ACHN (cell line): ENCODE measurements at places on chromosomes 1 and 21.

DNA sequence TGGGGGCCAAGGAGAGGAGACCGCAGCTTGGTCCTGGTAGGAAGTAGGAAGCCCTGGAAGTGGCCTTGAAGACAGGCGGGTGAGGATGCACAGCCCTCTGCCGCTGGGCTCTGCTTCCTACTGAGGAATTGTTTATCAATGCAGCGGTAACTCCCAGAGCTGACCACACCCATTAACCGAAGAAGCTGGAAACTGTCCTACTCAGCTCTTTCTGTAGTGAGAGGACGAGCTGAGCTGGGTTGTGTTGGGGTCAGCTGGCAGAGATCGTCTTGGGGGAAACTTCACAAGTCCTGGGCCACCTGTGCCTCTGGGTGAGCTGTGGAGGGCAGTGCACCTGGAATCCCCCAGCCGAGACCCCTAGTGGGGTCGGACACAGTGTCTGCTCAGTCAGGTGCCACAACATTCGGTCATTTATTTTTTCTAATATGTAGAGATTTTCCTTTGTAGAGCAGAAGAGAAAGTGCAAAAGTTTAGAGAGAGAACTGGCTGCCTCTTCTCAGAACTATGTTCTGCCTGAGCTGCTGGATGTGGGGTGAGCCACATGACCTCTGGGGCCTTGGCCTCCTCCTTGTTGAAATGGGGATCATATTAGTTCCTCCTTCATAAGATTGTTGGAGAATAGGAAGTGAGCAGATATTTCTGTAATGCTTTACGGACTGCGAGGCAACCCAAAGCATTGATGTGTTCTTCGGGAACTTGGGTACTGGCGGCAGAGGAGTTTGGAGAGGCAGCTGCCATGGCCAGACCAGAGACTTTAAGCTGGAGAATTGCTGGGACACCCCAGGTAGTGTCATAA lies 3.6 kb downstream of the NECAP2 start:
- DNase-seq = no peak

DNA sequence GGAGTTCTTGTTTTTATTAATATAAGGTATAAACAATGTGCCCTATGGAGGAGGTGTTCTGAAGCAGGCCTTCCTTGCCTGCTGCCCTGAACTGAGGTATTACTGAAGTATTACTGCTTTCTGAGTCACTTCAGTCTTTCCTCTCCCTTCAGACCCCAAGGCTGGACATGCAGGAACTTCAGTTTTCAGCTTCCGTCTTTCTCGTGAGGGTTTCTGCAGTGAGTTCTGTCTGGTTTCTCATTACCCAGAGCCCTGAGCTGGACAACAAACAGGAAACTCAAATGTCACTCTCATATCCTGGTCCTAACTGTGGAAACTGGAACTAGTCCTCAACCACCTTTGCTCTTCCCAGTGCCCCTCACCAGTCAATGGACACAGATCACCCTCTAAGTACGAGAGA lies 46.8 kb downstream of the ELAVL4 start:
- no peak for DNase-seq

DNA sequence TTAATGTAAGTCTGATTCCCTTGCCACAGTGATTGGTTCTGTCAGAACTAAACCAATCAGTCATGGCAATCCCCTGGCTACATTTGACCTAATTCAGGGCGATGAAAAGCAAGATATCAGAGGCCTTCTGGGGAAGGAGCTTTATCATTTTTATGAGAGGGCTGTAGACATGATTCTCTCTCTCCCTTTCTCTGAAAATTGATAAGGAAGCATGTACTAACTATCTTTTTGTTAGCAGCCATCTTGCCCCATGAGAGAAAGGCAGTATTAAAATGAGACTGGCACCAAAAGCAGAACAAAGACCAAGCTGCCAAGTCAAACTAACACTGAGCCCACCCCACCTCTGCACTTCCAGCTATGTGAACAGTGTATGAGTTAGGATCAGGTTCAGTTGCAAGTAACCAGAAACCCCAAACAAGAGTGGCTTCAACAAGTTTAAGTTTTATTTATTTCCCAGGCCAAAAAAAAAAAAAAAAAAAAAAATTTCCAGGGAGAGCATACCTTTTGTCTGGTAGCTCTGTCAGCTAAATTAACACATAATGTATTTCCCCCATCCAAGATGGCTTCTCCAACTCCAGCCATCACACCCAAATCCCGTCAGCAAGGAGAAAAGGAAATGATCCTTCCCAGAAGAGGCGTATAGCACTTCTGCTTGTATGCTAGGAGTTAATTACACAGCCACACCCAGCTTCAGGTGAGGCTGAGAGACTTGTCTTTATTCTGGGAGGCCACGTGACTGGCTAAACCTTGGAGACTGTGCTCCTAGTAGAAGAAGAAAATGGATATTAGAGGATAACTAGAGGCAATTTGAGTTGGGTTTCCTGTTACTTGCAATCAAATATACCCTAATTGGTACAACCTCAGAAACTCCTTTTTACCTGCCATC lies 105.8 kb upstream of the RALGPS2 start:
- no peak for DNase-seq

DNA sequence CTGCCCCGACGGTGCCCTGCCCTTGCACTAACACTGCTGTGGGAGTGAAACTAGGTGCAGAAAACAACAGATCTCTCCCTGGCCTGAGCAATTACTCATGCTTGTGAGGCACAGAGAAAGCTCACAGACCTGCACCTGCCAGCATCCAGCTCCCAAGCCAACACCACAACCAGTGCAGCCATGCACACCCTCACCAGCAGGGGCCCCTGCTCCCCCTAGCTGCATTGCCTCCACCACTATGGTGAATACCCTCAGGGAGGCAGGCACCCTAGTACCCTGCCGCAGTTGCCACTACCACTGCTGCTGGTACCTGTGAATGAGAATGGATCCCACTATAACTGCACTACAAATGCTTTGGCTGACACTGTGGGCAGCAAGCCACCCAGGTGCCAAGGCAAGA lies 7.1 kb upstream of the DIRAS3 start:
- no peak for DNase-seq

GRCh38 chr21:42108554-42109340 lies 37.6 kb downstream of the UMODL1 start:
- DNase-seq = no peak

- DNase-seq = no peak
Observed at GRCh38 chr1:204878621-204879234, 8.1 kb downstream of the NFASC start.

DNA sequence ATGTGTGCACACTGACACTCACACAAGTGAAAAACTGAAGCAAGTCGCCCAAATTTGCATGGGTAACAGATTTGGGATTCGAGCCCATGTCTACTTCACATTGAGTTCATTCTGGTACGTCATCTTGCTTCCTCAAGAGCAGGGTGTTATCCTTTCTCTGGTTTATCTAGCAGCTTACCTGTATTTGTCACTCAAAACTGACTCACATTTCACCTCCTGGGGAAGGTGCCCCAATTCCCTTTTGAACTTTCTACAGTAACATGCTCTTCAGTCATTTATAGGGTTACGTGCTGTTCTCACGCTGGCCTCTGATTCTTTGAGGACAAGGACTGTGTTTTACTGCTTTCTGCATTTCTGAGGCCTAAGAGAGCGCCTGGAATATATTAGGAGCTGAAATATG lies 162.8 kb downstream of the PDE4B start:
- DNase-seq = no peak

GRCh38 chr1:8930116-8930515 lies 15.6 kb upstream of the CA6 start:
- no peak for DNase-seq

- DNase-seq = no peak
Observed at GRCh38 chr1:198637916-198638437, 863 bp upstream of the PTPRC start.

GRCh38 chr1:163055005-163055404 lies 14.2 kb upstream of the RGS4 start:
- DNase-seq = no peak

GRCh38 chr1:156073740-156074139 lies 8.5 kb downstream of the MEX3A start:
- no peak for DNase-seq

GRCh38 chr1:21823206-21823979 lies 11.3 kb downstream of the LDLRAD2 start:
- DNase-seq = no peak
